Esophagus mucosa (tissue), 1 donor: ENCODE measurements at places on chromosomes 6 and 20. TPM values are rescaled to one million over a fixed set of nuclear protein-coding genes. Genes with fewer than 3 reads are reported as not detected.

Gene ARMC2
- 2.0 TPM for total RNA-seq

DNA sequence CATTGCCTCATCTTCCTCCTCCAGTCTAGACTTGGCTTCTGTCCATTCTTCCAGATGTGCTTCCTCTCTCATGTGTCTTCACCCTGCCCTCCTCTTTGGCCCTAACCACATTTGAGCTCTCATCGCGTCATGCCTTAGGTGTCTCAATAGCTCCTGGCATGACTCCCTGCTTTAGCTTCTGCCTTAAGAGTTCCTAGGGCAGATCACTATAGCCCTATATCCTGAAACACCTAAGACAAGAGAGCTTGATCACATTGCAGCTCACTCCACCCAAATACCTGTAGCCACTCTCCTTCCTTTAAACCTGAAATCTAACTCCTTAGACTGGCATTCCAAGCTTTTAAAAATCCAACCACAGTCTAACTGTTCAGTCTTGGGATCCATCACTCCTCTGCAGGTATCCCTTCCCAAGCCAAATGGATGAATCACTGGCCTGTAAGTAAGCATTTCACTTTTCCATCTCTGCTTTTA lies 69.0 kb upstream of the STXBP5 start:
- ATAC-seq, result peak; percentile 84

DNA sequence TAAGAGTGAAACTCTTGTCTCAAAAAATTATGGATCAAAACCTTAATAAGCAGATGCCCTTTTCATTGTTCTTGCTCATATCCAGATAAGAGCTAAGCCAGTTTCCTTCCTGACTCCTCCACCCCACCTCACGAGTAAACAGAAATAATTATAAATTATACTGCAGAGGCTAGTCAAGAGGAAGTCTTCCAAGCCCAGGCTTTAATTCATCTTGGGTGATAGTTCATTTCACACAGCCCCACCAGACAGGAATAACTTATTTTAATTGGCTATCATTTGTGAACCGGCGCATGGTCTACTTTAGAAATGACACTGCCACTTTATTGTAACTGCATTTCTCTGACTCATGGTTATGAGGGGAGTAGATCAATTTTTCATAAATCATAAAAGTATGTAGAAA lies 102.0 kb downstream of the BTBD3 start:
- no peak for ATAC-seq

Gene IPCEF1
- total RNA-seq, result 1.8 TPM

Gene BANF2
- not detected for total RNA-seq

GRCh38 chr6:165704045-165704748 lies 41.2 kb upstream of the PDE10A start:
- ATAC-seq, result peak; percentile 75

DNA sequence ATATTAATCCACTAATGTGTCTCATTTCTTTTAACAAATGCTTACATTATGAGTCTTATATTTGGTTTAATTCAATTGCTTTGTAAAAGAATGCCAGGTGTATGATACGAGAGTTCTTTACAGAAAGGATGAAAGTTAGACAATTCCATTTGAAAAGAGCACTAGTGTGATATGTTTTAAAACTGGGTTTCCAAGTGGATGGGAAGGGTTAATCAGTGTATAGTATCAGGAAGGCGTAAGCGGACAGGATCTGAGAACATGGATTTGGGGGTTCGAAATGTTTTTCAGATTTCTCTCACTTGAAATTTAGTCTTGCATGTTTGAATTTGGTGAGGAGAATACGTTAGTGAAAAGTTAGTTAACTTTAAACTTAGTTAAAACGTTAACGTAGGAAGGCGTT lies 2.6 kb downstream of the FOXO3 start:
- ATAC-seq, result no peak

Gene ACTL10
- 2.0 TPM for total RNA-seq

Gene RNF39
- 2.6 TPM for total RNA-seq

DNA sequence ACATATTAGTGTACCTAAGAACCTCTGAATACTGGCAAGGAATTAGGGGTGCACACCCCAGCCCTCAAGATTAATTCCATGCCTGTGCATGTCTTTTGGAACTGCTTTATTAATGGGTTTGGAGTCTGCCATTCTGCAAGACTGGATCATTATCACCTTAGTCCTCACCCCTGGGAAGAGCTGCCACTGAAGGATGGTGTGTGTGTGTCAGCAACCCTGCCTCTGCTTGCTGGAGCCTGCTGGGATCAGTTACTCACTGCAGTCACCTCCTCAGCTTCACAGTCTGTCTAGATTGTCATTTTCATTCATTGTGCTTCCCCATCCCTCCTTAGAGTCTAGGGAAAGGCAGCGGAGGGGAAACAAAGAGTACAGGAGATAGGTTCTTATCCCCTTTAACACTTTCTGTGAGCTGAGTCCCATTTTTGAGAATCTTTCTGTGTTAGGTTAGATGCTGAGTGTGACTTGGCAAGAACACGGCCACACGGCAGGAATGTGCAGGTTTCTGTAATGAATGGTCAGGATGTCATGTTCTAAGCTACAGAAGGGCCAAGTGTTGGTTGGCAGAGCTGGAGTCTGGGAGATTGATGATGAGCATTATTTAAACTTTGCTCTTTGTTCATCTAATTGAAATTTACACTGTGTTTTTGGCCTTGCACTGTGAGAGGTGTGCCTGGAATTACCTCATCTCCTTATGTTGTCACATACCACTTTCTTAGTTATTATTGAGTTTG lies 21.1 kb downstream of the GHRH start:
- peak; percentile 90 for ATAC-seq

GRCh38 chr6:25660512-25660911 lies 8.5 kb downstream of the SCGN start:
- peak; percentile 95 for ATAC-seq

- no peak for ATAC-seq
Measured at GRCh38 chr6:46790355-46790874, 2.8 kb upstream of the MEP1A start.

- ATAC-seq, result no peak
Measured at GRCh38 chr20:62872184-62872847, 10.7 kb upstream of the TCFL5 start.

Gene OPRM1
- total RNA-seq, result not detected

- no peak for ATAC-seq
Measured at GRCh38 chr6:111846066-111846465, 27.2 kb downstream of the FYN start.

DNA sequence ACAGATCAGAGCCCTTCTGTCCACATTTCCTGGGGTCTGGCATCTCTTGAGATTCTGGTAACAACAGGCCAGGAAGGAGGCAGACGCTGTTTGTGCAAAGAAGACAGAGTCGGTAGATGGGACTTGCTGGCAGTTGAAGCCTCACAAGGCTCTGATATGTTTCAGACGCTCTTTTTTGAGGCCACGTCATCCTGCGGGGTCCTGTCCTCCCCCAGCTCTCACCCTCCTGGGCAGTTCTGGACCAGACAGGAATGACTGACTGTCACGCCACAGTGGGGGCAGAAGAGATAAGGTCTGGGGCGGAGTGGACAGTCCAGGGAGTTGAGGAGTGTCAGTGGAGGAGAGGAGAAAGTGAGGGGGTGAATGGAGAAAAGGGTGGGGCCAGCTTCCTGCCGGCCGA lies 87.1 kb upstream of the SULF2 start:
- no peak for ATAC-seq

GRCh38 chr6:21161707-21162106 lies 431.8 kb upstream of the SOX4 start:
- ATAC-seq, result no peak

GRCh38 chr6:10545482-10545881 lies 24.3 kb downstream of the GCNT2 start:
- ATAC-seq, result no peak

Gene RNF182
- 0.20 TPM for total RNA-seq

Gene SEMG1
- total RNA-seq, result not detected

Gene ULBP1
- total RNA-seq, result 1.2 TPM

GRCh38 chr6:15793288-15793687 lies 130.5 kb upstream of the DTNBP1 start:
- ATAC-seq, result no peak

DNA sequence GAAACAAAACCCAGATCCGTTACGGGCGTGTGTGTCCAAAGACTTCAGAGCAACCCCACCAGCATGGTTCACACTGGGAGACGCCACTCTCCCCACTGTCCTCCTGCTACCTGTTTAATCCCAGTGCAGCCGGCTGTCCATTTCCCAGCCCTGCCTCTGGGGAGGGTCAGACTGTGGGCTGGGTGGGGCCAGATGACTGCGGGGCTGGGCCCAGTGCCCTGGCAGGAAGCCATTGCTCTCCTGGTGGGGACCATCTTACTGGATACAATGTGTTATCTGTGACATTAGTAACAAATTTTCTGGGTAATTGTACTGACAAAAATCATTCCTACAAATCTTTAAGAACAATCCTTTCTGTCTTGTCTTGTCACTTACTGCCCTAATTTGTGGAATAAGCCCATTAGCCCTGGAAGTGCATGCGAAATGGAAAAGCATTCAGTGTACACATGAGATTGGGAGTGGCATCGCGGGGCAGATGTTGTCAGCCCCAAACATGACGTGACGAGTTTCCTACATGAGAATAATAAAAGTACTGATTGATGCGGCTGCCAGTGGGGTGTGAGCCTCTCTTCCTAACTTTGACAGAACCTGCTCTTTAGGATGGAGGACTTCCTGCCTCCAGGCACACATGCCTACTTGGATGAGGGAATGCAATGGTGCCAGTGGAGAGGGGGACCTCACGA lies 37.9 kb upstream of the PCMTD2 start:
- ATAC-seq, result peak; percentile 21

GRCh38 chr6:148128014-148128730 lies 214.5 kb upstream of the SASH1 start:
- no peak for ATAC-seq

DNA sequence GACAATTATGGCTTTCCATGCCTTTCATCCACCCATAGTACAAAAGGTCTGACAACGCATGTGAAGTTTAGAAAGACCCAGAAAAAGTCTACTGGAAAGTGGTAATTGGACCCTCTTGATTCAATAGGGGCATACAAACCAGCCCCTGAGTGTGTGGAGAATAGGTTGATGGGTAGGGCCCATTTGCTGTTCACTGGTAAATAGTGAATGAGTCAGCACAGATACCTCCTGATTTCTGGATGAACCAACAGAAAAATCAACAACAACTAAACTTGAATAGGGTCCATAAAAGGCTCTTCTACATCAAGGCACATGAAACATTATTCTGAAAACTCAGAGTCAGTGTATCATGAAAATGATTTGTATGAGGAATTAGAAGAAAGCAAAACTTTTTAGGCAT lies 235.4 kb upstream of the SLC35B3 start:
- no peak for ATAC-seq

Gene MTHFD1L
- 20.3 TPM for total RNA-seq

GRCh38 chr6:157333956-157334355 lies 10.6 kb upstream of the TMEM242 start:
- no peak for ATAC-seq

Gene VWA7
- 1.6 TPM for total RNA-seq

DNA sequence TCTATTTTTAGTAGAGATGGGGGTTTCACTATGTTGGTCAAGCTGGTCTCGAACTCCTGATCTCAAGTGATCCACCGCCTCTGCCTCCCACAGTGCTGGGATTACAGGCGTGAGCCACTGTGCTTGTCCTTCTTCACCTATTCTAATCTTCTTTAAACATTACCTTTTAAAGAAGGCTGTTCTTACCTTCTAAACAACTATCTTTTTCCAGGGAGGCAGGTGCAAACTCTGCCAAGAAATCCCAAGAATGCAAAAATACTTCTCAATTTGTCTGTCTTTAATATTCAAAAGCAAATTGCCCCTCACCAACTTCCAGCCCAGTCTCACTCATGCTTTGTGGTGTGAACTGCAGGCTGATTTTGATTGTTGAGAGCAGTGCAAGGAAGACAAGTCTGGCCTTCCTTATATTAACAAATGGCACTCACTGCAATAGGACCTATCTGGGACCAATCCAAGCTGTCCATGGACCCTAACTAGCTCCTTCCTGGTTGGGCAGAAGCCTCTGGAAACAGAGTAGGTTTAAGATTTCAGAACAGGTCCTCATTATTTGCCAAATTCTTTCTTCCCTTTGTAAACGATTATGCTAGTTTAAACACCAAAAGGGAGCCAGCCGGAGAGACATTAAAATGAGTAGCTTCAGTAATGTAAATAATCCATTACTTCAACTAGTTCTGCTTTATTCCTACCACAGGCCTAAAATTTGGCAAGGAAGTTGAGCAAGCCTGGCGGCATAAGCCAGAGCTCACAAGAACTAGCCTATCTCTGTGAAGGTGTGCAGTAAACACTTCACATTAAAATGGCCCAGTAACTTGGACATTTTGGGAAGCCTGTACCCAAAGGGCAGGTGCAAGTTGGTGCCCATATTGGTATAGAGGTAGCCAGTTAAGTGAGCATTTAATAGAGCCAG lies 1.6 kb downstream of the SCAND1 start:
- ATAC-seq, result no peak

GRCh38 chr6:81228912-81229555 lies 523.4 kb downstream of the TENT5A start:
- no peak for ATAC-seq

DNA sequence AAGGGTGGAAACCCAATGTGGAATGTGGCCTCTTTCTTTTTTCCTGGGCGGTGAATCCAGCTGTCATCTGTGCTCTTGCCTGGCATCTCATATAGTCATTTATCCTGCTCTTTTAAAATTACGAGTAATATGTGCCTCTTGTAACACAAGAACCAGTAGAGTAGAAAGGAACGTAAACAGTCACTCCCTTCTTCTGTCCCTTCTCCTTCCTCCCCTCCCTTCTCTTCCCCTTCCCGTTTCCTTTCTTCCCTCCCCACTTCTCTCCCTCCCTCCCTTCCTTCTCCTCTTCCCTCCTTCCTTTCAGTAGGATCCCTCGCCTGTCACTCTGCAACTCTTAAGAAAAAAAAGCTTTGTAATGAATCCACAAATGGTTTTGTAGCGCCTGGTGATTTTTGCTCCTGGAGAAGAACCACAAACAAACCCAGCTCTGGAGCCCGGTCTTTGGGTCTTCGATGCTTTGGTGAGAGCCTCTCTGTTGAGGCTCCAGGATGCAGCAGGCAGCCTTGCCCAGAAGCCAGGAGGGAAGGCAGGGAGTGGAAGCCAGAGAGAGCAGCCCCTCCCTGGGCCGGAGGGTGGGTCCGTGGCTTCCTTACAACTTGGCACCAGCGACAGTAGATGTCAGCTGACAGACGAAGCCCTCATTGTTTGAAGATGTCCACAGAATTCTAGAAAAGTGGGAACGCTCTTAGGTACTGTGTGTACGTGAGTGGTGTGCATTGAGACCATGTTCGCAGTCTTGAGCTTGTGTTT lies 15.0 kb downstream of the DUSP22 start:
- ATAC-seq, result no peak

Gene TGM2
- 9.6 TPM for total RNA-seq

DNA sequence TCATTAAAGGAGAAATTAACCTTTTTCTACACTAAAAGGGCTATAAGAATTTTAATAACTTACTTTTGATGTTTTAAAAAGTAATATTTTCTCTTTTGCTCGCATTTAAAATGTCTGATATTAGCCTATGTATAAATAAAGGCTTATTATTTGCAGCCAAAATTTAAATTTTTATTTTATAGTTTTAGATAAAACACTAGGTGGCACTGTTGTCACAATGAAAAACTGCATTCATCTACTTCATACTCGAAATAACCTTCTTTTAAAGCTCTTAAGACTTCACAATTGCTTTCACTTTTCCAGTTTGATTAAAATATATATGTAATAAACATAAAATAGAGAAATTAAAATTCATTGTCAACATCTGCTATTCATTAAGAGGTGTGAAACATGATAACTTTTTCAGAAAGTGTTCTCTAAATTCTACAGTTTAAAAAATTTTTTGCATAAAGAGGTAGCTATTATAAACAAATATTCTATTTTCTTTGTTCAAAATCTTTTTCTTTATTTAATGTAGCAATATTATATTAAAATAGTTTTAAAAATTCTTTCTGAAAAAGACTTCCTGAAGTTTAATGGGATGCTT lies 78.8 kb upstream of the DEFB112 start:
- no peak for ATAC-seq

GRCh38 chr20:3223994-3224680 lies 14.8 kb downstream of the ITPA start:
- ATAC-seq, result no peak
